ENCODE measurements at places on chromosomes 7 and 10.

DNA sequence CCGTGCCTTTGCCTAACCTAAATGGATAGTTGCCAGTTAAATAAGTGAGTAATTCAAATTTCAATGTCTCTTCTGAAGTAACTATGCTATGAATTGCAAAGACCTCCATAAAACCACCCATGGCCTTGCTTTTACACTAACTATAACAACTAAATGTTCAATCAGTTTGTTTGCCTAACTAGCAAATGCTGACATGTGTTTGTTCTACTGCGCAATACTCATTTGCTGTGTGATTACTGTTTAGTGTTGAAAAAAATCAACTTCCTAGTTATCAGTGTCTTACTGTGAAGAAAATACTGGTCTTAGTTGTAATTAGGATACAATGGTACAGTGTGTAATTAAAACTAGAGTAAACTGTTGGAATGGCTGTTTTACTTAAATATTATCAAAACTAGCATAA lies 47.3 kb upstream of the GATAD1 start:
- DNase-seq = no peak

DNA sequence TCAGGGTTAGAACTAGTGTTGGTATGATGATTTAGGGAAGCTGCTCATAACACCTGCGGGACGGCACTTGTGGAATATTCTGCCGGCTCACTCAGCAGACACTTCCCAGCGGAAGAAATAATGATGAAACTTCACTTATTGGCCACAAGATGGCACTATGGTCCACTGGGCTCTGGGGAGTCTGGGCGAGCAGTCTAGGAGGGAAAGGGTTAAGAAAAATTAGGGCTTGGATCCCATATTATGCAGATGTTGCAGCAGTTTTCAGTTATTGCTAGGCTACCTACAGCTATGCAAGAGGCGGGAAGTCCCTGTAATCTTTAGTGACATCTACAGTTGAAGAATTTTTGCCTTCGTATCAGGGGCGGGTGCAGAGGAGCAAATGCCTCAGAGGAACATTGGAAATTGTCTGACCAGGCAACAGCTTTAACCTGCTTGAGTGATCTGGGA lies 238.7 kb upstream of the PRSS58 start:
- DNase-seq = no peak

DNA sequence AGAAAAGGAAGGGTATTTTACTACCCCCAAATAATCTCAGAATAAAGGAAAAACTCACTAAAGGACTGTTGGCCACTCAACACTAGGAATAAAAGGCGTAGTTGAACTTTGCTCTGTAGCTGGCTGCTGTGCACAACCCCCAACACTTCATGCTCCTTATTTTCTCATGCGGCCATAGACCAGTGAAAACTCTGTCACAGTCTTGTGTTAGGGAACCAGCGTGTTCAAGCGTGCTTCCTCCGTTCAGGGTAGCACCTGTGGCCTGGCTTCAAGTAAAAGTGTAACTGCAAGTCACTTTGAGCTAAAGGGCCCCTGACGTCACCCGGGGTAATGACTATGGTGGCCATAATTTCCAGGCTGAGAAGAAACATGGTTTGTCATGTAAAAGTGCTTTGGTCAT lies 27.0 kb downstream of the BLNK start:
- DNase-seq = no peak

- DNase-seq = no peak
Observed at GRCh38 chr10:11849277-11849676, 26.1 kb downstream of the PROSER2 start.

DNA sequence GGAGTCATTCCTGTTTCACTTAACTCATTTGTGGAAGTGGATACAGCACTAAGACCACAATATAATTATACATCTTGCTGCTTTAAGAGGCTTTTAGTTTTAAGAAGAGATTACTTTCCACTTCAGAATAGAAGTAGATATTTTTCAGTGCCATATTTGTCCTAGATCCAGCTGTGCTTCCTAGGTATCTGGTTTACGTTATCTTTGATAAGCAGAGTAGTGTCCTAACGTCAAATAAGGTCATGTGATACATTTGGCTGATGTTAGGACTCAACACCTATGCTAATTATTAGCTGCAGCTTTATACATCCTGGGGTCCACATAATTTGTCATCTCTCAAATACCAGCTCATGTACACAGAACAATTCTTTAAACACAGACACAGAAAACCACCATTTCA lies 196.2 kb upstream of the SMIM30 start:
- DNase-seq = no peak

DNA sequence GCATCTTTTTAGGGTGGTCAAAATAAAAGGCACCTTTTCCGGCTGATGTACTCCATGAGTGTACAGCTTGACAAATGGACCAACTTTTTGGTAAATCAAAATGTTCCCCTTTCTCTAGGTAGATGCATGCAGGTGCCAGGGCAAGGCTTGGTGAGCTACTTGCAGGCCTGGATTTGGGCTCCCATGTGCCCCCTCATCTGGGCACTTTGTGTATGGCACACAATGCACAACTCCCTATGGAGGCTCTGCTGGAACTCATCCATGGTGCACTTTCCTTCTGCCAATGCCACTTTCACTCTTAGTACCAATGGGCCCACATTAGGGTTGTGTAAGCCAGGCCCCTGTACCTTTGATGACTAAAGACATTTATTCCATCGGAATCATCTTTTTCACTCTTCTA lies 300.8 kb downstream of the SDHAF3 start:
- no peak for DNase-seq

DNA sequence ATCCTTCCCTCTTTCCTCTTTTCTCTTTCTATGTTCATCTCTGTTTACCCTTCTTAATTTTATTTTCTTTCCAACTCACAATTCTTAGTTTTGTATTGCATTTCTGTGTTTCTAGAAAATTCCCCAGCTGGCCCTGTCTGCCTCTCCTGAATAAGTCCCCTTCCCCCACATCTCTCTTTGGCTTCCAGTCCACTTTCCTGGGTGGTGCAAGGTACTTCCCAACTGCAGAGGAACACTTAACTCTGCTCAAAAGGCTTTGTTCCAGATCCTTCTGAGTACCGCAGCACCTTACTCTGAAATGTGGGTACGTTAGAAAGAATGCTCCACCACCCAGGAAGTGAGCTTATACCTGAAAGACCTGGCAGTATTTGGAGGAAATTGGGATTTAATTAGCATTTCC lies 227.0 kb downstream of the TMEM178B start:
- no peak for DNase-seq

All from stimulated activated CD8-positive, alpha-beta memory T cell treated with anti-CD3 and anti-CD28 coated beads, Interleukin-15, amount 100 ng/mL, for 4 hours (primary cell).